ENCODE measurements at places on chromosomes 11 and 22. TPM values are rescaled to one million over a fixed set of nuclear protein-coding genes. Genes with fewer than 3 reads are reported as not detected.

DNA sequence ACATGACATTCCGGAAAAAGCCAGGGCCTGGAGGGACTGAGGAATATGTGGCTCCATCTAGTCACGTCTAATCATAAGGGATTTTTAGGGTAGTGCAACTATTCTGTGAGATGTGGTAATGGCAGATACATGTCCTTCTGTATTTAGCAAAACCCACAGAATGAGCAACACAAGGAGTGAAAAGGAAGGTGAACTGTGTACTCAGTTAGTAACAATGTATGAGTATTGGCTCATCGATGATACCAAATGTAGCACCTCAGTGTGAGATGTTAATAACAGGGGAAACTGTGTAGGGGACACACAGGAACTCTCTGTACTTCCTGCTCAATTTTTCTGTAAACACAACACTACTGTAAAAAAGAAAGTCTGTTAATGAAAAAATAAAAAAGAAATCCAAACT lies 42.0 kb upstream of the CARS1 start:
- no peak for DNase-seq

GRCh38 chr11:62592989-62593421 lies 1.7 kb upstream of the TUT1 start:
- peak; percentile 57 for DNase-seq

DNA sequence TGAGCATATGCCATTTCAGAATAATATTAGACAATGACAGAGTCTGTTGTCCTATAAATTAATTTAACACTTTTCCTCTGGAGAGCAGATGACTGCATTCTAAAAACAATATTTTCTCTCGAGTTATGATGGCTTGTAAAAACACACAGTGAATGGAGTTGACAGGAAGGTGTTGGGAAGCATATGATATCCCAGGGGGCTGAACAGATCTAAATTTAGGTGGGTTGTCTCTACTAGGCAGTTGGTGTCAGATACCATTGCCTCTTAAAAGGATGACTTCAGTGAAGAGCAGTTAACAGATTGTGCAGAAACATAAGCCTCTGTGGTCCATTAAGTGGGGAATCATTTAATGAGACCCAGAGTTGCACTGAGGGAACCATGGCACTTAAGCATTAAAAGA lies 30.7 kb downstream of the SVIP start:
- no peak for DNase-seq

DNA sequence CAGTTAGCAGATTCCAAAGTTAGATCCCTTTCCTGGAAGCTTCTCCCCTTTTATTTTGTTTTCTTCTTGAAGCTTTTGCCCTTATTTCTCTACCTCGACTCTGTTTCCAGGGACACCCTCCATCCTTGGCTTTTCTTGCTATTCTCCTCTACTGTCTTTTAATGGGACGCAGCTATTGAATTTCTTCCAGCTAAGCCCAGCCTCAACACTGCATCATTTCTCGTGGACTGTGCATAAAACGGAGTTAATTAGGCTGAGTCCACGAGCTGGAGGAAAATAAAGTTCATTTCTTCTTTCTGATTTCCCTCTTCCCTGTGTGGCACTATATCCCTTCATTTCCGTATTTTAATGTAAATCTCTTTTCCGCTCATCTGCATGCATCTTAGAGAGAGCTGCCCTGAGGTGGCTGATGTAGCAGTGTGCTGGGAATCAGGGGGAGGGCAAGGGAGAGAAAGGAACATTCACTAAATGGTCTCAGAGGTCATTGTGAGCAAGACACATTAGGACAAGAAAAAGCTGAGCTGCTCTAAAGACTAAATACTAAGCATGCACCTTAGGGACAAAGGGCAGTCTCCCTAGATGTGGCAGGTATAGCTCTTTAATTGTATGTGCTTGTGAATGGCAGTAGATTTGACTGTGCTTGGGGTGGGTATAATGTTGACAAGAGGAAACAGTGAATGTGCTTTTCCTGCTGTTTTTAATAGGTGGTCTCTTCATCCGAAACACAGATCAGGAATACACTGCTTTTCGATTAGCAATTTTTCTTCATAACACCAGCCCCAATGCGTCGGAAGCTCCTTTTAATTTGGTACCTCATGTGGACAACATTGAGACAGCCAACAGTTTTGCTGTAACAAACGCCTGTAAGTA lies 1.9 kb downstream of the GRIA4 start:
- DNase-seq = no peak

ENTHD1 gene
- 0.09 TPM for total RNA-seq

- DNase-seq = no peak
Observed at GRCh38 chr22:47369431-47370015, 607.1 kb downstream of the TBC1D22A start.

DNA sequence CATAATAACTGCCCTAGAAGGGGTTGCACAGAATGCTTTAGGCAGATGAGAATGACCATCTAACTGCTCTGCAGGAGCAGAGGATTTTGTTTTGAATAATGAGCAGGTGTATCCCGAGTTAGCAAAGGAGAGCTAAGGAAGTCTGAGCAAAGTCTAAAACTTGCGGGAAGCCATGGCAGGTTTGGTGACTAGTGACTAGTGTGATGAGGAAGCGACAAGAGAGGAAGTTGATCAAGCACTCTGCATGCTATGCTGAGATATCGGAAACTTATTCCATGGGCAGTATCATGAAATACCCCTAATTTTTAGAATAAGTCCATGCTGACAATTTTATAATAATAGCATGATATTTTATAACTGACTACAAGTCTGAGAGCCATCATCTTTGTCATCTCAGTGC lies 12.9 kb downstream of the OLFML1 start:
- no peak for DNase-seq

- DNase-seq = peak; percentile 64
Observed at GRCh38 chr11:76048763-76049162, 157.5 kb downstream of the WNT11 start.

PRR33 gene
- total RNA-seq = not detected

DNA sequence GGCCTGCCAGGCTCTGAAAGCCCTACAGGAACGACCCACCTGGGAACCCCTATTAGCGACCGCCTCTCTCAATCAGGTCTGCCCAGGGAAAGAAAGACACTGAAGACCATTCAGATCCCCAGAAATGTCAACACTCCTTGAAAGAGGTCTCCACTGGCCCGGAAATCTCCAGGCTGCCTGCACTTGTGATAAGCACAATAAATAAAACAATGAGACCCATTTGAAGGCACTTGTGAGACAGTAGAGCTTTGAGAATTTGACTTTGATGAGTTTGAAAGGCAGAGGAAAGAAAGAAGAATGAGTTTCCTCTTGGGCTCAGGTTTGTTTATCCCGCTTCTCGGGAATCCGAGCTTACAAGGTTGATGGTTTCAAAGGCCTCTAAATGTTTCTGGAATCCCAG lies 416.3 kb downstream of the BUD13 start:
- DNase-seq = no peak

- no peak for DNase-seq
Observed at GRCh38 chr11:100932474-100933100, 197.0 kb downstream of the PGR start.

GLYATL1 gene
- total RNA-seq = not detected

DNA sequence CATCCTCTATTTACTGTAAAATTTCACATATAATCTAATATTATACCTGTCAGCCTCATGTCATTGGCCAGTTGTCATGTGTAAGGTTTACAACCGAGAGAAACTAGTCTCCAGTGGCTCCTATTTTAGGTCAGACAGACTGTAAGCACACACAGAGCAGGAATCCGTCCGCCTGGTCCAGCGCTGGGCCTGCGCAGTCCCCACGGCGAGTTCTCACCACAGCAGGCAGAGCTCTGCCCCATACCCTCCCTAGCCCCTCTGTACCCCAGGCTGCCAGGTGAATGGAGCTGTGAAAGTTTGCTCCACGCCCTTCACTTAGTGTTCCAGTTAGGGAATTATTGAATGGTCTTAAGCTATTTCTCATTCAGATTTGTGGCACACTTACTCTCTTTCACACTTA lies 63.7 kb downstream of the SNX19 start:
- DNase-seq = no peak

OSM gene
- 62.8 TPM for total RNA-seq

GRCh38 chr22:26763633-26764361 lies 106.4 kb downstream of the MIAT start:
- DNase-seq = no peak

OTOG gene
- not detected for total RNA-seq

DNA sequence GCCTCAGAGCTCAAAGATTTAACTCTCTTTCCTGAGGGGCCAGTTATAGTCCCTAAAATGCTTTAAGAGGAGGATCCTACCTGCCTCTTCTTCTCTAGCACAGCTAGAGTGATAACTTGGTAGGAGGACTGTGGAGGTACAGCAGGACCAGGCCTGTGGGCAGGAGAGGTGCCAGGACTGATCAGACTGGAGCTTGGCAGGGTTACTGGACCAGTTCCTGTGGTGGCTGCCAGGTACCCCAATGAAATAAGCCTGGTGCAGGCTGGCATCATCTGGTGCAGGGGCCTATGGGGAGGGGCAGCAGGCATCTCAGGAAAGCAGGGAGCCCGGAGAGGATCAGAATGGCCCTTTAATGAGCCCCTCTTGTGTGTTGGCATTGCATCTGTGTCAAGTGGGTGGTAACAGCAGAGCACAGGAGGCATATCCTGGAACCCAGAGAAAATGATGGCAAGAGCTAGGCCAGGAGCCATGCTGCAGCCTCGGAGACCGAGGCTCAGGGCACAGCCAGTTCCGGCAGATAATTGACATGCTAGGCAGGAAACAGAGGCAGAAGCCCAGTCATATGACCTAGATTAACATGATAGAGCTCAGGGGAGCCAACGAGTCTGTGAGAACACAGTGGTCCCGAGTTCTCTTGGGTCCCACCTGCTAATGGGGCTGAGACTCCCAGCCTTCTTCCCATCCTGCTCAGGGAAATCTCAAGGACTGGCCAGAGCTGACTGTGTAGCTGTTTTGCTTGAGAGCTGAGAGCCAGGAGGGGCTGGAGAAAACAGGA lies 187.5 kb upstream of the ZBED5 start:
- no peak for DNase-seq

GRCh38 chr11:128472128-128473089 lies 114.9 kb downstream of the ETS1 start:
- DNase-seq = peak; percentile 91

DNA sequence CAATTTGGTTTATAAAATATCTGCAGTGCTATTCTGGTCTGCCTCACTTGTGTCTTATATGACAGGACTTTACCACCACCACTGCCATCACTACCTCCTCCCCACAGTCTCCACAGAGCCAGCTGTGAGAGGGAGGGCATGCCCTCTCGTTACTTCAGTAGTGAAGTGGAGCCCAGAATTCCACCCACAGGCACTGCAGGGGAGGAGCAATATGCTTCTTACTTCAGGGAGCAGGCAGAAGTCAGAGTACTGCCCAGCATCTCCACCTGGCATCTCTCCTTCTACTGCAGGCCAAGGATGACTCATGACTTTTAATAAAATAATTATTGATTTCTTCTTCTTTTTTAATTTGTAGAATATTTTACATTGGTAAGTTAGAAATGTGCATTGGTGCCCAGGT lies 255.5 kb downstream of the DYNC2H1 start:
- no peak for DNase-seq

DNA sequence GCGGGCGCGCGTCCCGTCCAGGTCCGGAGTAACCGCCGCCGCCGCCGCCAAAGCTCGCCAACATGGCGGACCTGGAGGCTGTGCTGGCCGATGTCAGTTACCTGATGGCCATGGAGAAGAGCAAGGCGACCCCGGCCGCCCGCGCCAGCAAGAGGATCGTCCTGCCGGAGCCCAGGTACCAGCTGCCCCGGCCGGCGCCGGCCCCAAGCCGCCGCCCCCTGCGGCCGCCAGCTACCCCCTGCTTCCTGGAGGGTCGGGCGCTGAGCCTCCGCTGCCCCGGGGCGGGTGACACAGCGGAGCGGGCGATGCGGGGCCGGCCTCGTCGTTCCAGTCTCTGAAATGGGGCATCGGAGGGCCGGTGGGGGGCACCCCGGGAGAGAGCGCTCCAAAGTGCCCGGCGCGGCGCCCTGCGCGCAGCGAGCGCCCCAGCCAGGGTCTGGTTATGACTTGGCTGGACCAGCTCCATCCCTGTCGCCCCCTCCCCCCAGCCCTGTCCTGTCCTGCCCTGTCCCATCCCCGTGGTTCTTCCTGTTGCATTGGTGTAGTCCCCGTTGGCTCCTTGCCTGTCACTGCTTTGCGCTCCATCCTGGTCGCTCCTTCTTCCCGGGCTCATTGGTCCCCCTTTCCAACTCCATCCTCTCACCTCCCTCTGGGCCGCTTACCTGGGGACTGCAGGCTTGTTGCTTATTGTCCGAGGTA lies 653 bp downstream of the GRK3 start:
- peak; percentile 79 for DNase-seq

C22orf42 gene
- not detected for total RNA-seq

DLG2 gene
- 1.0 TPM for total RNA-seq

DNA sequence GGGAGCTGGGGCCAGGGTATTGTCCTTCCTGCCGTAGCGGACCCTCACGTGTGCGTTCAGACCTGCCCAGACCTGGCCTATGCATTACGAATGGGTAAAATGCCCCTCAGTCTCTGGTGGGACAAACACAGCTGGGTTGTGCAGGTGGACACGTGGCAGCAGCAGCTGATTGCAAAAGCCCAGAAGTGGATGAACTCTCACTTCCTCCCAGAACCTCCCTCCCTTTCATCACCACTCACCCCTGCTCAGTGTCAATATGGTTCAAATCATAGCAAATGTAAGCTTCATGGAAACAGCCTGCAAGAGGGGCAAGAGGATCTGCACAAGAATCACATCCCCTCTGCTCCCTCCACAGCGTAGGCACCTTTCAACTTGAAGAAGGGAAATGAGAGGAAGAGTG lies 352.1 kb downstream of the OPCML start:
- no peak for DNase-seq

DNA sequence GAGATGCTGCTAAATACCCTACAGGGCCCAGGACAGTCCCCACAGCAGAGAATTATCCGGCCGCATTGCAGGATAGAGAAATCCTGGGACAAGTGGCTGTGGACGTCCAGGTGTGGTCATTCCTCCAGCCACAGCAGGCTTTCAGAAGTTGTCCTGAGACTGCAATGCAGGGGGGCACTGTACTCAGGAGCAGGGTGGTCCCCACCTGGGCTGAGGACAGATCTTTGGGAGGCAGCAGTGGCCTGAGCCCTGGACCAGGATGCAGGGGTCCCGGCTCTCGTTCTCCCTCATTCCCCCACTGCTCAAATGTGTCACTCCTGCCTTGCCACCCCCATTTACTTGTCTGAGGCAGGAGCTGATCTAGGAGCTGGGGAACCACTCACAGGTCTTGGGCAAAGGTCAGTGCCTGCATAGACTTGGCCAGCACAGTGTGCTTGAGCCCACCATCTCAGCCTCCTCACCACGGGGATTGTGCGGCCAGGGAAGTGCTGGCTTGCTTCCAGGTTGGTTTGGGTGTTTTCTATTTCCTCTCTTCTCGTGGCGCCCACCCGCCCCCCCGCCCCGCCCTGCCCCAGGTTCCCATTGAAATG lies 15.3 kb downstream of the LINC01488 start:
- no peak for DNase-seq

HSPB2 gene
- not detected for total RNA-seq

Measured in activated CD4-positive, alpha-beta T cell treated with anti-CD3 and anti-CD28 coated beads, Interleukin-2, amount 10 ng/mL, durations not matched to agents 24 days and 14 days (primary cell).